ENCODE measurements at places on chromosomes 5 and 9.

DNA sequence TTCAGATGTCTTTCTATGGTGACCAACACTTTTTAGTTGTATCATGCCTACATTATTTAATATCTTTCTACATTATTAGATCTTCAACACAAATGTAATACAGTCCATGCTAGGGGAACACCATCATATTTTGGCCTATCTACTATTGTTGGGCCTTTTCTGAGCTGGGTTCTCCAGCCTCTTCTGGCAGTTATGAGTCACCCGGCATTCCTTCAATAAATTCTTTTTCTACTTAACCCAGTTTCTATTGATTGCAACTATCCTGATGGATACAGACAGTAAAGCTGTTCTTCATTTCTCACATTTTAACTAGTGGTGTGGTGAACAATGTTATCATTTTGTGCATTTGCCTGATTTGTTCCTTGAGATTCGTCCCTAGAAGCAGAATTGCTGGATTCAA lies 529.3 kb downstream of the BNC2 start:
- DNase-seq = peak; percentile 71

DNA sequence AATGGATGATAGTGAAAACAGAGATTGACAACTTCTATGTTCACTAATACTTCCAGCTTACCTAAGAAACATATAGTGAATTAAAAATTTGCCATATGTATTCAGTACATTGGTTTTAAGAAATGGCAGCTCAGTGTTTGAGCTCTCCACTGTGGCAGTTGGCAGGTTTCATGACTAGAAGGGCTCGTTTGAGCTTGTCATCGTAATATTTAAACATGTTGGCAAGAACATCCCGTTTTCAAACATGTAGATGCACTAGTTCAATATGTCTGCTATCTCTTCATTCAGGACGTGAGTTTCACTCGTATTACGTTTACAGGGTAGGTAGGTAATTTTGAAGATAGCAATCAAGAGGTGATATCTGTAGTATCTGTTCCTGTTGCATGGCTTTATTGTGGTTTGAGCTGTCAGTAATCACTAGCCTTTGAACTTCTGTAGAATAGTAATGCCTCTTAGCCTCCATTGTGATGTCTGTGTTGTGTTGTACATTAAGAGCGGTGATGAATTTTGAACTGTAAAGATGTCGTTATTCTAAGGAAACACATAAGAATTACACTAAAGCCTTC lies 74.8 kb downstream of the NLN start:
- DNase-seq = no peak

DNA sequence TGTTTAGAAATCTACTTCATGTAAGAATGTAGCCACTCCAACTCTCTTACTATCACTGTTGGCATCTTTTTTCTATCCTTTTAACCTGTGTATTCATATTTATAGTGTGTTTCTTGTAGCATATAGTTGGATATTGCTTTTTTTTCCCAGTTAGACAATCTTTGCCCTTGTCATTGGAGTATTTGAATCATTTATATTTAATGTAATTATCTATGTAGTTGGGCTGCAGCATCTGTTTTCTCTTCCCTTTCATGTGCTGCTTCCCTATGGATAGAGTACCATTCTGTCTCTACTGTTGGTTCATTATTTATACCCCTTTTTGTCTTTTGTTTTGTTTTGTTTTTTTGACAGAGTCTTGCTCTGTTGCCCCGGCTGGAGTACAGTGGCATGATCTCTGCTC lies 45.2 kb upstream of the PPP2CA start:
- DNase-seq = no peak

DNA sequence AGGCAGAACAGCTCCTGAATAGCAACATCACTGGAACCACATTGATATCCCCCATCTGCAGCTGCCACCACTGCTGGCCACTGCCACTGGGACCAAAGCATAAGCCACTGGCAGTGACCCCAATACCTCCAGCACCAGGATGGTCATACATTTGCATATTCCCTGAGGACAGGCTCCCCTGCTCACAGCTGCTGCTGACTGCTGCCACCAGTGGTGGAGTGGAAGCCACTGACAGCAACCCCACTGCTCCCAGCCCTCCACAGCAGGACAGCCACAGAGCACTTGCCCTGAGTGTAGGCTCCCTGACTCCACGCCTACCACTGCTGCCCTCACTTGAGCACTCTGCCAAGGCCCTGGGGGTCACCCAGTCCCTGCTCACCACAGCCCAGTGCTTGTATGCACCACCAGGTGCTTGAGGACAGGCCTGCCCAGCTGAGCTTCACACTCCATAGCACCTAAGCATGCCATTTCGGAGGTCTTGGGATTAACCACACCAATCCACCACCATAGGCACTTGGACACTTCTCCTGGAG lies 327.4 kb upstream of the RPS23 start:
- DNase-seq = no peak

DNA sequence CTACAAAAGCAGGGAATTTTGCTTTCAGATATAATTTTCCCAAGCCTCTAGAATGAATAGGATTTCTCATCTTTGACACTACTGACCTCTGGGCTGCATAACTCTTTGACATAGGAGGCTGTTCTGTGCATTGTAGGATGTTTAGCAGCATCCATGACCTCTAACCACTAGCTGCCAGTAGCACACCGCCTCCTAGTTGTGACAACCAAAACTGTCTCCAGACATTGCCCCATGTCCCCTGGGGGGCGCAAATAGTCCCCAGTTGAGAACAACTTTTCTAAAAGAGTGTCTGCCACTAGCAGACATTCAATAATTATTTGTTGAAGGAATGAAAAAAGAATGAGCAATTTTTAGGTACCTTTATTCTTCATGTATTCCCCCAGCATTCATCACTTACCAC lies 51.8 kb downstream of the POU4F3 start:
- DNase-seq = no peak

- no peak for DNase-seq
These were observed 231.6 kb downstream of the ELAVL2 start for GRCh38 chr9:23594421-23594820.

DNA sequence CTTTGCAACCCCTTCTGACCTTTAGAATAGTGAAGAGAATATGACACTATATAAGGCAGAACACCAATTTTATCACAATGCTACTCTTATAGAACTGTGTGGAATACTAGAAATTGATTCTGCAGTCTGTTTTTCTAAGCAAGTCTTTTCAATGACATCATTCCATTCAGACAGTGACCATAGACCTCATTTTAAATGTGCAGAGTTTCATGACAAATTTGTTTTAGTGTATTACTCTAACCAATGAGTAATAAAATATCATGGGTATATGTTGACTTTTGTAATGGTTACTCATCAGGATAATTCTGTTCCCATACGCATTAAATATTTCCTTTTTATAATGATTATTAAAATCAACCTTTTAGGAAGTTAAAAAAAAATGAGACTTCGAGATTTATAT lies 219.9 kb downstream of the COX7C start:
- peak; percentile 3 for DNase-seq

DNA sequence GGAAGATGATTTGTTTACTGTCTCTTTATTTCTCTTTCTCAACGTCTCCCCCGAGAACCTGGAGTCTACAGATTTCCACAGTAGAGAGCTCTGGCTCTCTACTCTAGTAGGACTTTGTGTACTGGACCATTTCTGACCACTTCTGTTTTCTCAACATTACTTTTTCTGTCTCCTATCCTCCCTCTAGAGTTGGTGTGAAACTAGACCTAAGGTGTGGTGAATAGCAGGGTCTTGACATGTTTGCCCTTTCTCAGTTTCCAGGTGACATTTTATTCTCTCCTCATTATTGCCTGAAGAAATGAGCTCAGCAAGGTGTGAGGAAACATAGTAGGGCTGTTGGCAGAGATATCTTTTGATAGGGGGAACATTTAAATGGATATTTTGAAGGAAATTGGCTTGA lies 62.1 kb upstream of the IL6ST start:
- DNase-seq = no peak

DNA sequence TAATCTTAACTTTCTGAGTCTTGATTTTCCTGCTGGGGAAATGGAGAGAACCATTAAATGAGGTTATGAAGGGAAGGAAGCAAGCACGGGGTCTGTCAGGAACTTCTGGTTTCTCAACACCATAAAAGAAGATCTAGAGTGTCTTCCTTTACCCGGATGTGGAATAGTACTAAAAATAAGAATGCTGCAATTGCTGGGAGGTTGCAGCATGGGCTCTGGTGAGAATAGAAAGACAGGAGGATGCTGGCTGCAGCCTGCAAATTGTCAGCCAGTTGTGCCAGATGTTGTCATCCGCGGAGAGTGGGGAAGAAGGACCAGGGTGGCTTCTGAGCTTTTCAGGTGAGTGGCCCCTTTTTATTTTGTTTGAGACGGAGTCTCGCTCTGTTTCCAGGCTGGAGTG lies 69.3 kb upstream of the STC2 start:
- DNase-seq = peak; percentile 34

GRCh38 chr9:136399176-136400037 lies 563 bp downstream of the SNAPC4 start:
- DNase-seq = peak; percentile 11

GRCh38 chr9:25691786-25692185 lies 13.5 kb upstream of the TUSC1 start:
- DNase-seq = no peak

- peak; percentile 62 for DNase-seq
These were observed 34.2 kb downstream of the CDC14B start for GRCh38 chr9:96585426-96585825.

DNA sequence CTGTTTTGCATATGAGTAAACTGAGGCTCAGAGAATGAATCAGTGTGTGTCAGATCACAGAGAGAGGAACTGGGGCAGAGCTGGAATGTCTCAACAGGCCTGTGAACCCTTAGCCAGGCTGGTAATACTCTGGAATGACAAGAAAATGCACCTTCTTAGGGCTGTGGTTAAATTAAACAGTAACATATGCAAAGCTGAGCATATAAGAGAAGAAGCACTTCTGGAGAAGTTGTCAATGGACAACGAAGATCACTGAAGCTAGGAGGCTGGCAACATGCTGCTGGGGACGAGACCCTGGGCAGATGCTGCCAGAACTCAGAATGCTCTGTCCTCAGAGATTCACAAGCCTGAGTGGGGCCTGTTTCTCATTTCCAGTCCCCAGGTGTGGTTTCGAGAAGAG lies 64.6 kb upstream of the EPB41L4B start:
- no peak for DNase-seq

- DNase-seq = no peak
These were observed 90.0 kb downstream of the TMEM167A start for GRCh38 chr5:82987188-82987587.

DNA sequence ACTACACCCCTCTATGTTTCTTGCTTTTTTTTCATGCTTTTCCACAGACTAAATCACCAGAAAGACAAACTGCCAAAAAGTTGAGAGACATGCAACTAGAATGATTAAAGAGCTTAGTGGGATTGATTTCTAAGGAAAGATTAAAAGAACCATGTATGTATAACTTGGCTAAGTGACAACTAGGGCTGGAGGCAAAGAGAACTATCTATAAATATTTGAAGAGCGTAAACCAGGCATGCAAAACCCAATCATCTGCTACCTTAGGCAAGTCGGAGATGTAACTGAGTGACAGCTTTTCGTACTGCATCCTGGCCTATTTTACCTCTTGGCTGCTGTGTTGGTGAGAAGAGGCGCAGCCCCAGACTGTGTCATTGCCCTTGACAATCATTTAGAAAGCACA lies 121.0 kb upstream of the TLX3 start:
- no peak for DNase-seq

DNA sequence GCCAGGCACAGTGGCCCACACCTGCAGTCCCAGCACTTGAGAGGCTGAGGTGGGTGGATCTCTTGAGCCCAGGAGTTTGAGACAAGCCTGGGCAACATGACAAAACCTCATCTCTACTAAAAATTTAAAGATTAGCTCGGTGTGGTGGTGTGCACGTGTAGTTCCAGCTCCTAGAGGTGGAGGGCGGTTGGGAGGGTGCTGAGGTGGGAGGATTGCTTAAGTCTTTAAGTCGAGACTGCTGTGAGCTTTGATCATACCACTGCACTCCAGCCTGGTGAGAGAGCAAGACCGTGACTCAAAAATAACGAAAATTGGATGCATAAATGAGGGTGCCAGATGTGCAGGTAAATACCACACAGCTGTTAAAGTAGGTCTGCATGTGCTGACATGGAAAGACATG lies 39.3 kb upstream of the TDRD7 start:
- DNase-seq = no peak

GRCh38 chr5:51977014-51977413 lies 593.8 kb downstream of the ISL1 start:
- DNase-seq = no peak

- no peak for DNase-seq
These were observed 10.2 kb downstream of the PPARGC1B start for GRCh38 chr5:149740341-149740740.

- DNase-seq = peak; percentile 78
These were observed 19.2 kb downstream of the KCTD16 start for GRCh38 chr5:144189800-144190429.

DNA sequence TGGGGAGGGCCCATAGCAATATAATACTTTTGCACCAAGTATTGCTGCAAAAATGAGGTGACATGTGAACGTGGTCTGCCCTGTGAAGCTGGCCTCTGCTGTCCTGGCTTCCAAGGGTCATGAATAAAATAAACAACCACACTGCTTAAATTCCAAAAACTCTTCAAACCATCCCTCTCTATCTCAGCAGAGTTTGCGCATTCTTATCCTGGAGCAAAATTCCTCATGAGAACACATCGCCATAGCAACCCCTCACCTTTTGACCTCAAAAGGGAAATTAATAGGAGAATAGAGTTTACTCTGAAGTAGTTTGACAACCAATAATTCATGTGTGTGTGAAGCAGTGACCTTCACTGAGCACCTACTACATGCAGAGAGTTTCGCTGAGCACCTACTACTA lies 342.9 kb downstream of the SPOCK1 start:
- peak; percentile 67 for DNase-seq

DNA sequence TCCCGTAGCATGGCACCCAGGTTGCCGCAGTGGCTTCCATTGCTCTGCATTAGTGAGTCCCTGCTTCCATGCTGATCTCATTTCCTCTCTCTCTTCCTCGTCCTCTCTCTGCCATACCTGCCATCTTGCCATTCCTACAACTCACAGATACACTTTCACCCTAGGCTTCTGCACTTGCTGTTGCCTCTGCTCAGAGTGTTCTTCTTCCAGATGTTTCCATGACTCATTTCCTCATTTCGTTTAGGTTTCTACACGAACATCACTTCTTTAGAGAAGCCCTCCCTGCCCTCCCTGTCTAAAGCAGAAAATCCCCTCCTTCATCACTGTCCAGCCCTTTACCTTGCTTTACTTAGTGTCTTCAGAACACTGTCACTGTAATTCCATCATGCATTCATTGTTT lies 115.2 kb upstream of the WWC1 start:
- DNase-seq = no peak

- peak; percentile 66 for DNase-seq
These were observed 82.5 kb downstream of the ESM1 start for GRCh38 chr5:54902791-54903473.

DNA sequence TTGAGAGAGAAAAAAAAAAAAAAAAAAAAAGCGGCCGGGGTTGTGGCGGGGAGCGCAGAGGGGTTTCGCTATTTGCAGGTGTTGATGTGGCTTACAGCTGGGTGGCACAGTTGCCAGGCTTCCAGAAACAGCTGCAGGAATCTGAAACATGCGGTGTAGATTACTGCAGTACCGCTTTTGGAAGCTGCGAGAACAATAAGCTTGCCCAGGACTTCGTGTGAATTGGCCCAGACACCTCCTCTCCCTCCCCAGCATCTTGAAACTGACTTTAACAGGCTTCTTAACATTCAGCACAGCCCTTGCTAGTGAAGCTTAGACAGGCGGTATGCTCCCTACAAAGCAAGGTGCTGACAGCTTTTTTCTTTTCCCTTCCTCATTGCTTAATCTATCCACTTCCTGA lies 104.0 kb downstream of the ATP10B start:
- no peak for DNase-seq

Measured in EH (cell line).